Non-pigmented ciliary epithelial cell (primary cell): ENCODE measurements at places on chromosomes 5 and 9.

GRCh38 chr9:79858508-79858907 is 286.7 kb downstream of the TLE4 start:
- DNase-seq = no peak

DNA sequence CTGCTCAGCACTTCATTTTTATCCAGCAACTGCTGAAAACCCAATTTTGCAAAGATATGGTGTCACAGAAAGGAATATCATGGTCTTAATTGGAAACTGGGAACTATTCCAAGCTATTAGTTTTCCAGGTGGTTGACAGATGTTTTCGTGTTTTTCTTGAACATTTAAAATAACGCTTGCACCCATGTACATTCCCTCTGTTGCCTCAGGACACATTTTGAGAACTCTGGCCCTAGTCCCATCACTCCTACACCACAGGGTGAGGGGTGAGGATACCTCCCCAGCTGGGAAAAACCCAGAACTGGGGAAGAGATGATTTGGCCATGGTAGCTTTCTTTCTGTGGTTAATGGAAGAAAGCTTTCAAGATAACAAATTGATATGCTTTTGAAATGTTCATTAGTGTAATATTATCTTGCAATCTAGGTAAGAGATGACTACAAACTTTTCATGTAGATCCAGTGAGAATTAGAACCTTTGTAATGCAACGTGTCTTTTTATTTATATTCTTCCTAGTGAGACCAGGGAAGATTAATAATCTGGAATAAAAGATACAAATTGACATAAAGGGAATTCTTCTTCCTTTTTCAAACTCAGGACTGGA is 627.0 kb downstream of the RAB3C start:
- DNase-seq = peak; percentile 27

GRCh38 chr9:134617246-134617645 is 24.4 kb upstream of the COL5A1 start:
- no peak for DNase-seq

- DNase-seq = no peak
Observed at GRCh38 chr5:34699155-34700077, 43.3 kb downstream of the RAI14 start.

DNA sequence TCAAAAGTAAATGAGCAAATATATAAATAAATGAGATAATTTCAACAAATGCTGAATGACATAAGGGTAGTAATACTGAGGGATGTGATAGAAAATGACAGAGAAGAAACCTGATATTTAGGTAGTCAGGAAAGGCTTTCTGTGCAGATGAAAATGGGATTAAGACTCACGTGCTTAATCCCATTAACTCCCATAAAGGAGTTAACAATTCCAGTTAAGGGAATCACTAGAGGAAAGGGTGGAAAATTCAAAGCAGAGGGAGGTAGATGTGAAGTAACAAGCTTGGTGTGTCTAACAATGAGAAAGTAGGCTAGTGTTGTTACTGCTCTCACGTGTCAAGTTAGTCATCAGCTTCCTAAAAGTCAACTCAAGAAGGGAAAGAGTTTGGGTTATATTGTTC is 90.5 kb upstream of the TRIM32 start:
- DNase-seq = no peak
